Activated CD4-positive, alpha-beta T cell treated with anti-CD3 and anti-CD28 coated beads, Interleukin-2, amount 10 ng/mL, durations not matched to agents 7 days and 5 days (primary cell): ENCODE measurements at places on chromosomes 5 and 9. TPM values are rescaled to one million over a fixed set of nuclear protein-coding genes. Genes with fewer than 3 reads are reported as not detected.

The ADAMTS13 gene
- 3.0 TPM for total RNA-seq

The PRUNE2 gene
- total RNA-seq, result 0.23 TPM

The BARHL1 gene
- total RNA-seq, result not detected

The SLC36A3 gene
- total RNA-seq, result not detected

The GADD45G gene
- 5.2 TPM for total RNA-seq
